K562 (cell line): ENCODE measurements at places on chromosomes 6 and 20.

DNA sequence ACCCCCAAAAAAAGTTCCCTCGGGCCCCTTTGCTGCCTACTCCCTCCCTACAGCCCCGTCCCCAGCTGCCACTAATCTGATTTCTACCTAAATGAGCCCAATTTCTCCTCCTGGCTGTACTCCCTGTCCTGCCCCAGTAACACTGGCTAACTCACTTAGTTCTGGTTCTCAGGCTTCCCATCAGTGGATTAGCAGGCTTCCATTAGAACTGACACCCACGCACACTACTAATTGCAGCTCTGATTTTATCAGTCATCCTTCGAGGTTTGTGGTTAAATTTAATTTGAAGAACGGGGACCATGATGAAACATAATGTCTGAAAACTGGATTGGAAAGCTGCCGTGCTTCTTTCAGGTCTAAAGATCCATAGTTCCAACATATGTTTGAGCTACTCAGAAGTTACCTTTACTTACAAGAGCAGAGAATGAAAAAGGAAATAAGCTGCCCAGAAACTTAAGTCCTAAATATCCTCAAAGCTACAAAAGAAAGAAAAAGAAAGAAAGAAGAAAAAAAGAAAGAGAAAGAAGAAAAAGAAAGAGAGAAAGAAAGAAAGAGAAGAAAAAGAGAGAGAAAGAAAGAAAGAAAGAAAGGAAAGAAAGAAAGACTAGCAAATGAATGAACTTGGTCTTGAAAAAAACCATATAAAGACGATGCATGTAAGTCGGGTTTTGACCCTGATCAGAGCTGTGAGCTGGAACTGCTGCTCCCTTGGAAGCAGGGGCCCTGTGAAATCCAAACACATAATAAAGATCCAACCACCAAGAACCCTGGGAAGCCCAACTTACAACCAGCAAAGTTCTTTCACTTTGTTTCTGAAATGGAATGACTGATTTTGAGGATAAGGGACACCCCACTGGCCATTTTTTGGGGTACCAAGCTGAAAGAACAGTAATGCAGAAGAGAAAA, 51.7 kb downstream of the CNKSR3 start:
- H3K27me3 ChIP-seq: no peaks in the 10 kb centered on the region
- DNase-seq: no peak
- no peaks in the 10 kb centered on the region for H3K36me3 ChIP-seq
- H3K4me1 ChIP-seq: peaks cover 7% of the 10 kb centered on the region; the same call in 2 of the 3 replicates

GRCh38 chr6:127212376-127212775, 54.3 kb upstream of the RNF146 start:
- H3K27me3 ChIP-seq: no peaks in the 10 kb centered on the region
- no peak for DNase-seq
- no peaks in the 10 kb centered on the region for H3K4me1 ChIP-seq

DNA sequence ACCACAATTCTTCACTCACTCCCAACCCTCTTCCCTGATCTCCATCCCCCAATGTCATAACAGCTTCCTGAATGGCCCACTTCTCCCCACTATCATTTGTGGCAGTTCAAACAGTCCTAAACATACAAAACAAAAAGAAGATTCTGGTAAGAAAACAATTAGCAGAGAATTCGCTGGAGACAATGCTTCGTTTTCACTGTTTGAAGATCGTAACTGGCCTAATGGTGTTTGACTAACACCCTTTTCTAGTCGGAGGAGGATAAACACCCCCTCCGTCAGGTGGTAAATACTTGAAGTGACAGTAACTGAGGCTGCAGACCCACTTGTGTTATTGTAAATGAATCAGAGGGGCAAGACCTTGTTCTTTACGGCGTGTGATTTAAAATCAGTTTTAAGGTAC, 3.8 kb downstream of the EYA2 start:
- no peaks in the 10 kb centered on the region for H3K36me3 ChIP-seq
- DNase-seq: no peak
- peaks cover 54% of the 10 kb centered on the region for H3K27me3 ChIP-seq

GRCh38 chr6:150929416-150929815, 63.9 kb downstream of the MTHFD1L start:
- H3K27ac ChIP-seq: no peak overlapping the region
- no peak for DNase-seq
- H3K4me1 ChIP-seq: no peaks in the 10 kb centered on the region
- H3K36me3 ChIP-seq: peaks cover 66% of the 10 kb centered on the region
- no peaks in the 10 kb centered on the region for H3K27me3 ChIP-seq

GRCh38 chr6:91886183-91886795, 1299.4 kb upstream of the MAP3K7 start:
- no peaks in the 10 kb centered on the region for H3K36me3 ChIP-seq
- H3K27me3 ChIP-seq: no peaks in the 10 kb centered on the region
- H3K27ac ChIP-seq: no peak overlapping the region
- no peak for DNase-seq

GRCh38 chr6:39193201-39193791, 36.0 kb downstream of the KCNK5 start:
- no peak for DNase-seq
- peaks cover 97% of the 10 kb centered on the region for H3K36me3 ChIP-seq
- no peak overlapping the region for H3K27ac ChIP-seq
- no peaks in the 10 kb centered on the region for H3K27me3 ChIP-seq
- peaks cover 48% of the 10 kb centered on the region for H3K4me1 ChIP-seq

DNA sequence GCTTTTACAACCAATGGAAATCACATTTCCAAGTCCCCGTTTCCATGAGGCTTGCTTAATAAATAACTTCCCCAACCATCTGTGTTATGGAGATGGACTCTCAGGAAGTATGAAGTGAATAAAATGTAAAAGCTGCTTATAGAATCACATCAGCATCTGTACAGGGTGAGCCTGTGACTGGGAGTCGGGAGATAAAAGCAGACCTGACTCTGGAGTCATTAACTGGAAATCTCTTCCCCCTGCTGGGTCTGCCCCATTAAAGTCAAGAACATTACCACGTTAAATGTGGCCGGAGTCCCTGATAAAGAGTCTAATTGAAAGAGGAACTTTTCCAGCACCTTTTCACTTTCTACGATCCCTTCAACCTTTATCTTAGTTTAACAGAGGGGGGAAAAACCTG, 368.5 kb downstream of the DOK5 start:
- no peak overlapping the region for H3K4me3 ChIP-seq
- no peak for DNase-seq
- H3K4me1 ChIP-seq: no peaks in the 10 kb centered on the region

- peaks cover 21% of the 10 kb centered on the region for H3K4me1 ChIP-seq
- DNase-seq: peak; percentile 91
- H3K27me3 ChIP-seq: no peaks in the 10 kb centered on the region
- H3K36me3 ChIP-seq: no peaks in the 10 kb centered on the region
Measured at GRCh38 chr20:64057628-64058498, 5.1 kb upstream of the TCEA2 start.

- H3K4me1 ChIP-seq: no peaks in the 10 kb centered on the region
- H3K27ac ChIP-seq: no peak overlapping the region
- H3K36me3 ChIP-seq: peaks cover 89% of the 10 kb centered on the region
- no peaks in the 10 kb centered on the region for H3K27me3 ChIP-seq
Measured at GRCh38 chr20:57503035-57503658, 21.8 kb downstream of the CTCFL start.

DNA sequence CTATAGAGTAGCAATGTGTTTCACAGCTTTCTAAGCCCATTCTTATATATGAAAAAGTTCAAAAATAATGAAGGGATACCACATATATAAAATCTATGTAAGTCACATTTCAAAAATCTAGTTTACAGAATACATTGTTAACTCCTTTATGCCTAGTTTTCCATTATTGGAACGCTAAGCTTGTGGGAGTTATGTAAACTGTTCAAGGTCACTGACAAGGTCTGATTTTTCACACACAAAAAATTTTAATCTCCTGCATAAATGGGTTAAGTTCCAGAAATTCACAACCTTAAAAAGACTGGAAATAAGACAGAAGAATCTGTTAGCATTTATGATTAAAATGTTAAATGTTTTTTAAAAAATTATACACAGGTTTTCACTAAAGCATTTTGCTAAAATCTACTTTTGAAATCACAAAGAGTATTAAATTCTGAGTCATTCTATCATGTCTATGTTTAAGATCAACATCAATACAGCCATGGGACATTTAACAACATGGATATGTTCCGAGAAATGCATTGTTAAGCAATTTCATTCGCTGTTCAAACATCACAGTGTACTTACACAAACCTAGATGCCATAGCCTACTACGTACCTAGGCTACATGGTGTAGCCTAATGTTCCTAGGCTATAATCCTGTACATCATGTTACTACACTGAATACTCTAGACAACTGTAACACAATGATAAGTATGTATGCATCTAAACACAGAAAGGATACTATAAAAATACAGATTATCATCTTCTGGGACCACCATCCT, 25.4 kb downstream of the ATG5 start:
- no peaks in the 10 kb centered on the region for H3K27me3 ChIP-seq
- H3K4me3 ChIP-seq: no peak overlapping the region
- peaks cover 15% of the 10 kb centered on the region for H3K36me3 ChIP-seq
- DNase-seq: no peak

DNA sequence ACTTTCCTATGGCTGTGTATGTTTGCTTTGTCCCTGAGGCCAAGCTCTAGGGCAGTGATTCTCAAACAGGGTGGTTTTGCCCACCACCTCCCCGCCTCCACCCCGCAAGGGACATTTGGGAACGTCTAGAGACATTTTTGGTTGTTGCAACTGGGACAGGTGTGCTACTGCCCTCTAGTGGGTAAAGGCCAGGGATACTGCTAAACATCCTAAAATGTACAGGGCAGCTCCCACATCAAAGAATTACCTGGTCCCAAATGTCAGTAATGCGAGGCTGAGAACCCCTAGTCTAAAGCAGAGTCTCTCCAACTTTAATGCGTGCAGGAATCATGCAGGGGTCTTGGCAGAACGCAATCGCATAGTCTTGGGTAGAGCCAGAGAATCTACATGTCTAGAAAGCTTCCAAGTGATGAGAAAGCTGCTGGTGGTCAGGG, 5.1 kb downstream of the KCNS1 start:
- H3K27ac ChIP-seq: no peak overlapping the region
- peaks cover 13% of the 10 kb centered on the region for H3K27me3 ChIP-seq
- H3K4me3 ChIP-seq: no peak overlapping the region
- H3K36me3 ChIP-seq: no peaks in the 10 kb centered on the region
- DNase-seq: peak; percentile 65

DNA sequence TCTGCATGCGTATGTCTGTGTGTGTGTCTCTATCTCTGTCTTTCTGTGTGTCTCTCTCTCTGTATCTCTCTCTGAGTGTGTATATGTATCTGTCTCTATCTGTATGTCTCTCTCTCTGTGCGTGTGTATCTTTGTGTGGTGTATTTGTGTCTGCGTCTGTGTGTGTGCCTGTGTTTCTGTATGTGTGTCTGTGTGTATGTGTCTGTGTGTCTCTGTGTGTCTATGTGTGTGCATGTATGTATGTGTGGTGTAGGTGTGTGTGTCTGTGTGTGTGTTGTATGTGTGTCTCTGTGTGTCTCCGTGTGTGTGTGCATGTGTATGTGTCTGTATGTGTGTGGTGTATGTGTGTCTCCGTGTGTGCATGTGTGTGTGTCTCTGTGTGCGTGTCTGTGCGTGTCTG, 243.0 kb upstream of the FOXQ1 start:
- no peak for DNase-seq
- H3K36me3 ChIP-seq: no peaks in the 10 kb centered on the region
- no peaks in the 10 kb centered on the region for H3K4me1 ChIP-seq
- H3K4me3 ChIP-seq: no peak overlapping the region
- peaks cover 43% of the 10 kb centered on the region for H3K27me3 ChIP-seq

GRCh38 chr6:34066218-34066571, 79.7 kb downstream of the GRM4 start:
- H3K4me3 ChIP-seq: no peak overlapping the region
- no peaks in the 10 kb centered on the region for H3K4me1 ChIP-seq
- H3K27me3 ChIP-seq: peaks cover 86% of the 10 kb centered on the region

DNA sequence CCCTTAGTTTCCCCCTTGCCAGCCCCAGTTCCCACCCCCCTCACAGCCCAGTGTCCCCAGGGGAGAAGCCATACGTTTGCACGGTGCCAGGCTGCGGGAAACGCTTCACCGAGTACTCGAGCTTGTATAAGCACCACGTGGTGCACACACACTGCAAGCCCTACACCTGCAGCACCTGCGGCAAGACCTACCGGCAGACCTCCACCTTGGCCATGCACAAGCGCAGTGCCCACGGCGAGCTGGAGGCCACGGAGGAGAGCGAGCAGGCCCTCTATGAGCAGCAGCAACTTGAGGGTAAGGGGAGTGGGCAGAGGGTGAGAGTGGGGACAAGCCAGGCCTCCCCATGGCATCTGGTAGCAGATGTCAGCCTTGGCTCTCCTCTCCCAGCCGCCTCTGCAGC, 5.1 kb upstream of the DEF6 start:
- H3K36me3 ChIP-seq: peaks cover 6% of the 10 kb centered on the region; the same call in 2 of the 3 replicates
- no peak overlapping the region for H3K27ac ChIP-seq
- peaks cover 5% of the 10 kb centered on the region for H3K4me1 ChIP-seq
- H3K27me3 ChIP-seq: no peaks in the 10 kb centered on the region

DNA sequence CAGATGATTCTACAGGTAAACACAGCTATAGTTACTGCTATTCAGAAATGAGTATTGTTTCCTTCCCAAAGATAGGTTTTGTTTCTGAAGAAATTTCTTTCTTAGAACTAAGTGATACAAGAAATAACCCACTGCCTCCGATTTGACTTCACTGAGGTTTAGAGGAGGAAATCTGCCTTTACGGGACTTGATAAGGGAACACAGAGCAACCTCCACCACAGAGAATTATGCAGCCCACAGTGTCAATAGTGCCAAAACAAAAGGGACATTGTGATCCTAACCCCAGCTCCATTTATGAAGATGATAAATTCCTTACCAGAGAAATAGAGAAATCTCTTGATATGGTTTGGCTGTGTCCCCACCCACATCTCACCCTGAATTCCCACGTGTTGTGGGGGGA, 164.6 kb downstream of the ZNF217 start:
- peaks cover 2% of the 10 kb centered on the region; the same call in 1 of the 3 replicates for H3K27me3 ChIP-seq
- H3K27ac ChIP-seq: no peak overlapping the region
- no peaks in the 10 kb centered on the region for H3K4me1 ChIP-seq
- H3K4me3 ChIP-seq: no peak overlapping the region

- H3K4me1 ChIP-seq: no peaks in the 10 kb centered on the region
- no peak for DNase-seq
- no peak overlapping the region for H3K4me3 ChIP-seq
- no peaks in the 10 kb centered on the region for H3K36me3 ChIP-seq
- no peak overlapping the region for H3K27ac ChIP-seq
Measured at GRCh38 chr6:73929405-73929804, 233.4 kb downstream of the CD109 start.

GRCh38 chr6:72102561-72102960, 216.2 kb downstream of the RIMS1 start:
- H3K27ac ChIP-seq: no peak overlapping the region
- no peak for DNase-seq
- H3K4me1 ChIP-seq: no peaks in the 10 kb centered on the region
- no peaks in the 10 kb centered on the region for H3K36me3 ChIP-seq
- H3K4me3 ChIP-seq: no peak overlapping the region

DNA sequence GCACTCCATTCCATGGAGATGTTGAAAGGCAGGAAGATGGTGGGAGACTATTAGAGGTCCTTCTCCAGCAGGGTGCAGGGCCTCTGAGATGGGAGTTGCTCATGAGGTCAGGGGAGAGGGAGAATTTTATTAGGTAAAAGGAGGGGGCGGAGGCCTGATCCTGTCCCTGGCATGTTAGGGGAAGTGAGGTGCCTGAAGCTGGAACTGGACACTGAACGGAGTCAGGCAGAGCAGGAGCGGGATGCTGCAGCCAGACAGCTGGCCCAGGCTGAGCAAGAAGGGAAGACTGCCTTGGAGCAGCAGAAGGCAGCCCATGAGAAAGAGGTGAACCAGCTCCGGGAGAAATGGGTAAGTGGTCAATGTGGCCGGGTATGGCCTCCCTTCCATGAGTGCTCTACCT, 24.4 kb downstream of the CEP250 start:
- H3K4me3 ChIP-seq: no peak overlapping the region
- H3K4me1 ChIP-seq: no peaks in the 10 kb centered on the region
- peaks cover 69% of the 10 kb centered on the region for H3K36me3 ChIP-seq
- no peak overlapping the region for H3K27ac ChIP-seq
